ENCODE measurements at places on chromosomes 1 and 21. TPM values are rescaled to one million over a fixed set of nuclear protein-coding genes. Genes with fewer than 3 reads are reported as not detected.

The ESPN gene
- polyA plus RNA-seq: 0.12 TPM

The KCNK1 gene
- 0.22 TPM for polyA plus RNA-seq

The IQGAP3 gene
- polyA plus RNA-seq: 0.17 TPM

The RYR2 gene
- polyA plus RNA-seq: 0.06 TPM

The TNFSF4 gene
- polyA plus RNA-seq: 0.09 TPM

The HRNR gene
- polyA plus RNA-seq: not detected

The LYST gene
- 4.2 TPM for polyA plus RNA-seq

The IFNAR2 gene
- polyA plus RNA-seq: 4.2 TPM

The SHE gene
- 4.3 TPM for polyA plus RNA-seq

The IL22RA1 gene
- not detected for polyA plus RNA-seq

The CRYZL1 gene
- polyA plus RNA-seq: 15.7 TPM

The IFNLR1 gene
- 2.0 TPM for polyA plus RNA-seq

The WLS gene
- 3.1 TPM for polyA plus RNA-seq

The RNF19B gene
- 10.4 TPM for polyA plus RNA-seq

The GDAP2 gene
- 2.4 TPM for polyA plus RNA-seq

The C8A gene
- not detected for polyA plus RNA-seq

The G0S2 gene
- polyA plus RNA-seq: 49.9 TPM

The PEAR1 gene
- 4.6 TPM for polyA plus RNA-seq

The S100A16 gene
- 251 TPM for polyA plus RNA-seq

The HSF2BP gene
- polyA plus RNA-seq: 0.35 TPM

The PRAMEF11 gene
- polyA plus RNA-seq: not detected

The DUSP10 gene
- polyA plus RNA-seq: 6.1 TPM

The LYSMD1 gene
- polyA plus RNA-seq: 18.0 TPM

The TMEM35B gene
- polyA plus RNA-seq: 8.5 TPM

The FAM78B gene
- 8.4 TPM for polyA plus RNA-seq

The CRYBG2 gene
- 0.01 TPM for polyA plus RNA-seq

The OLFML2B gene
- 3.8 TPM for polyA plus RNA-seq

The SPATA1 gene
- polyA plus RNA-seq: 0.26 TPM

The RGS16 gene
- polyA plus RNA-seq: 22.5 TPM

The TMEM59 gene
- polyA plus RNA-seq: 240 TPM

The BPNT1 gene
- 5.9 TPM for polyA plus RNA-seq

The VHLL gene
- polyA plus RNA-seq: not detected

The MYOG gene
- 9.7 TPM for polyA plus RNA-seq

The PTGFR gene
- polyA plus RNA-seq: 0.13 TPM

The SFN gene
- 0.35 TPM for polyA plus RNA-seq

The RNF186 gene
- not detected for polyA plus RNA-seq

The VAV3 gene
- 0.72 TPM for polyA plus RNA-seq

The PCSK9 gene
- under 0.01 TPM for polyA plus RNA-seq

The GBP7 gene
- polyA plus RNA-seq: not detected

The CD164L2 gene
- not detected for polyA plus RNA-seq

The EIF2D gene
- polyA plus RNA-seq: 40.3 TPM

The PGBD2 gene
- 3.2 TPM for polyA plus RNA-seq

The VSIG8 gene
- not detected for polyA plus RNA-seq

The NLRP3 gene
- 0.16 TPM for polyA plus RNA-seq

The TMEM52 gene
- polyA plus RNA-seq: 114 TPM

The IGSF9 gene
- 0.01 TPM for polyA plus RNA-seq

The MAP7D1 gene
- 165 TPM for polyA plus RNA-seq

The RIPK4 gene
- 0.01 TPM for polyA plus RNA-seq

The FNDC5 gene
- polyA plus RNA-seq: 73.3 TPM

The KRTAP11-1 gene
- not detected for polyA plus RNA-seq

The MROH7 gene
- polyA plus RNA-seq: 0.23 TPM

The GBP2 gene
- polyA plus RNA-seq: 21.2 TPM

Data from psoas muscle (tissue), 8 donors.